Activated naive CD8-positive, alpha-beta T cell treated with anti-CD3 and anti-CD28 coated beads, Interleukin-2, amount 10 ng/mL, durations not matched to agents 7 days and 5 days (primary cell): ENCODE measurements at places on chromosomes 7 and 10. TPM values are rescaled to one million over a fixed set of nuclear protein-coding genes. Genes with fewer than 3 reads are reported as not detected.

Gene STRIP2
- total RNA-seq = 3.3 TPM

Gene NPTX2
- not detected for total RNA-seq

Gene TMEM176B
- total RNA-seq = 0.82 TPM

Gene TMEM178B
- total RNA-seq = not detected

Gene IDI1
- total RNA-seq = 53.8 TPM

Gene CPN1
- total RNA-seq = not detected

Gene VKORC1L1
- 11.1 TPM for total RNA-seq

Gene CDK14
- 0.94 TPM for total RNA-seq

Gene C10orf62
- total RNA-seq = not detected

Gene COBL
- total RNA-seq = not detected

Gene RBM20
- 0.17 TPM for total RNA-seq

Gene ALOX5
- total RNA-seq = 14.2 TPM

Gene CPA4
- not detected for total RNA-seq
